ENCODE measurements at places on chromosomes 11 and 22.
A peak's percentile ranks its signal among the peaks of the same experiment; 100 is the strongest.

DNA sequence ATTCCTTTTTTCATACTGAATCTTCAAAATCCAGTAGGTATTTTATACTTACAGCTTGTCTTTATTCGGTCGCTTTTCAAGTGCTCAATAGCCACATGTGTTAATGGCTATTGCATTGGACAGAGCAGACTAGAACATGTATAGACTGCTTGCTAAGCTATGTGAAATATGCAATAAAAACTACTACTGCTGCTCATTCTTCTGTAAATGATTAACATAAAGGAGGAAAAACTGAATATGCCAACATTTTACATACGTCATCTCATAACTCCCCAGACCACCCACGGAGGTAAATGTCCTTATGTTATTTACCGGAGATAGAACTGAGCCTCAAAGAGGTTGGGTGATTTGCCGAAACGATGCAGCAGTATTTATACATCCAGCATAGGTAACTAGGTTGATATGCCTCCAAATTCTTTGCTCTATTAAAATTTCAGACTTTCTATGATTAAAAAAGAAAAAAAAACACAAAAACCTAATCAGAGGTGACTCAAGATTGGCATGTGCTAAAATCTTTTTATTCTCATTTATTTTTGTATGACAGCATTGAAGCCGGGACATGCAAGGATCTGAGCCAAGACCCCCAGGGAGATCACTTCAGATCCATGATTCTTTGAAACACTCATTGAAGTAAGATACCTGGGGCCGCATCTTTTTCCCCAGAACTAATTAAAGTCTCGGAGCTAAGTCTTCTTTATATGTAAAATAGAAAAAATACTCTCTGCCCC is 78.5 kb upstream of the OR5AK2 start:
- DNase-seq = no peak

GRCh38 chr11:65506772-65507505 is 8.1 kb downstream of the MALAT1 start:
- peak; percentile 89 for DNase-seq

GRCh38 chr22:22049684-22050083 is 67.1 kb upstream of the TOP3B start:
- no peak for DNase-seq

DNA sequence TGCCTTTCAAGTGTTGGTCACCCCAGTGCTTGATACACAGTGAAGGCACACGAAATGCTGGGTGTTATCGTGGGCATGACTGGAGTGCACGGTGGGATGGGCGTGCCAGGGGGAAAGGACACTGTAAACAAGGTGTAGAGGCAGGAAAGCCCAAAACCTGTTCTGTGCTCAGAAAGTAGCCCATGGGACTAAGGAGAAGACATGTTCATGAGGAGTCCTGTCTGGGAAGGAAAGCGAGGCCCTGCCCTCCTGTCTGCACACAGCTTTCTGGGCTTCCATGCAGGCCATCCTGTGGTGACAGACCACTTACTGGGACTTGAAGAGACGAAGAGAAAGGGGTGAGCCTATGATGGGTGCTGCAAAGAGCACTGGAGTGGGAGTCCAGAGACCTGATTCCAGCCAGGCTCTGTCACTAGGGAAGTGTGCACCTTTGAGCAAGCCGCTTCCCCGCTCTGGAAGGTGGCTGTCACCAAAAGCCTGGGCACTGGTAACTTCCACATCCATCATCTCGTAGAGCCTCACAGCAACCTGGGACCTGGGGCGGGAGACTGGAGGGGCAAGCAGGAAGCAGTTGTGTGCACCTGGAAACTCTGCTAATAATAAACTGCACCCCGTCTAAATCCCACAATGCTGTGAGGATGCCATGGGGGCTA is 846 bp upstream of the POU2F3 start:
- DNase-seq = no peak

GRCh38 chr11:14454861-14455632 is 44.6 kb downstream of the COPB1 start:
- peak; percentile 11 for DNase-seq

DNA sequence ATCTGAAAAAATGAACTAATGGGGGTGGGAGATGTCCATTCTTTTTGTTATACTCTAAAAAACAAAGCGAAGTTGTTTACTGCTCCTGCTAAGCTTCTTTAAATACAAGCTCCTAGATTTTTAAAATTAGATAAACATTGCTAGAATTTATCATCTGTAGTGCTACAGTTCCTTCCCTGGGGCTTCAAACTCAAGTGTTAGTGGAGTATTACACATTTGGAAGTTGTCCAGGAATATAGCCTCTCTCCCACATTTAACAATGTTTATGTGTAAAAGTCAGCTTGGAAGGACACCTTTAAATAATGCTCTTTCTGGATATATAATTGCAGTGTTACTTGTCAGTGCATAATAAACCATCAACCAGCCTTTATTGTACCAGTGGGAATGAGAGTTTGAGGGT is 155.5 kb downstream of the SPON1 start:
- DNase-seq = no peak

DNA sequence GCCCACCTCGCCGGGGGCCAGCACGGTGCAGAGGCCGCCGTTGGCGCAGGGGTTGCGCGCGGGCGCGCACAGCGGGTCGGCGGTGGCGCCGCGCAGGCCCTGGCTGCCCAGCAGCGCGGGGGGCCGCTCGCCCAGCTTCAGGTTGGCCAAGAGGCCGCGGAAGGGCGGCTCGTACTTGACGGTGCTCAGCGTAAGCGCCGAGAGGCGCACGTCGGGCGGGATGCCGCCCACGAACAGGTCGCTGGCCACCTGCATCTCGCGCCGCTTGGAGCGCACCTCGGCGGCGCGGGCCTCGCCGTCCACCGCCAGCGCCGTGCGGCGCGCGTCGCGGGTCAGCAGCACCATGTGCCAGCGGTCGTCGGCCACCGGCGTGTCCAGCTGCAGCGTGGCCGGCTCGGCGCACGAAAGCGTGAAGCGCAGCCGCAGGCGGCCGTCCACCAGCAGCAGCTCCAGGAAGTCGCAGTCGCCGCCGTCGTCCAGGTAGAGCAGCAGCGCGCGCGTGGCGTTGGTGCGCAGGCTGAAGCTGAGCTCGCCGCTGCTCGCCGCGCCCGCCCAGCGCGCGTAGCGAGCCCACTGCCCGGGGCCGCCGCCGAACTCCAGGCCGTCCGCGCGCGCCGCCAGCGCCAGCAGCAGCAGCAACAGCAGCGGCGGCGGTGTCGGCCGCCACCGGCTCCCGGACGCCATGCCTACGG is 9.8 kb downstream of the NRXN2 start:
- no peak for DNase-seq

DNA sequence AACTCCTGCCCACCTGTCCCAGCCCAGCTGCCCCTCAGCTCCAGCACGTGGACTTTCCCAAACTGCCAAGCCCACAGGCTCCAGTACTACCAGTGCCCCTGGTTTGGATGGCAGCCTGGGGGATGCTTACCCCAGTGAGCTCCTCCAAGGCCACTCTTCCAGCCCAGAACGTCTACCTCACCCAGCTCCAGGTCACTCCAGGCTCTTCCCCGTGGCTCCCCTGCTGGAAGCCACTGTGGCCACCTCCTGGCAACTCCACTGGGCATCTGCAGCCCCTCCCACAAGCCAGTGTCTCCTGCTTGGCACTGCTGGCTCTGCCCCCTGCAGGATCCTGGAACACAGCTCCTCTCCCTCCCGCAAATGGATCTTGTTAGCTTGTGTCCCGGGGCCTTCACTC is 29.3 kb downstream of the LMO1 start:
- DNase-seq = no peak

GRCh38 chr11:16454289-16454863 is 98.0 kb upstream of the SOX6 start:
- no peak for DNase-seq

GRCh38 chr11:118663381-118663780 is 16.1 kb downstream of the TREH start:
- no peak for DNase-seq

GRCh38 chr22:36741204-36741793 is 34.6 kb downstream of the IFT27 start:
- no peak for DNase-seq

DNA sequence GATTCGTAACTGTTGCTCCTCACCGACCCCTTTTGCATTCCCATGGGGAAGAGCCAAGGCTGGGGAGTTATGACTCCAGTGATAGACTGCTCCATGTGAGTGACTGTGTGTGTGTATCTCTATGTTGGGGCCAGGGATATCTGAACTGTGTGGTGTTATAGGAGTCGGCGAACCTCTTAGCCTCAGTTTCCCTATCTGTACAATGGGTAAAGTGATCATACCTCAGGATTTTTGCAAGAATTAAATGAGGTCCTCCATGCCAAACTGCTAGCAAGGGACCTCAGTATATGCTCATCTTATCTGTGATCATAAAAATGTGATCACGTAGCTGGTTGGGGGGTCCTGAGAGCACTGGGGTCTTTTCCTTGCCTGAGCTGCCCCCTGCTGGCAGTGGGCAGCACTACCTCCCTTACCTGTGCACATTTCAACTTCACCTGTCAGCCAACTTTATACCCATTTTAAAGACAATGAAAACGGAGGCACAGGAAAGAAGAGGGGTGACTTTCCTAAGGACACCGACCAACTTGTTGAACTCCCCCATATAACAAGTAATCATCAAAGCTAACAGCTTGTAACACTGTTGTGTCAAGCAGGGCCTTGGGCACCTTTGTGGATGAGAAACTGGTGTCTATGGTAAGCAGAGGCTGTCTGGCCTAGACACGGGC is 1.4 kb upstream of the DPP3 start:
- no peak for DNase-seq

DNA sequence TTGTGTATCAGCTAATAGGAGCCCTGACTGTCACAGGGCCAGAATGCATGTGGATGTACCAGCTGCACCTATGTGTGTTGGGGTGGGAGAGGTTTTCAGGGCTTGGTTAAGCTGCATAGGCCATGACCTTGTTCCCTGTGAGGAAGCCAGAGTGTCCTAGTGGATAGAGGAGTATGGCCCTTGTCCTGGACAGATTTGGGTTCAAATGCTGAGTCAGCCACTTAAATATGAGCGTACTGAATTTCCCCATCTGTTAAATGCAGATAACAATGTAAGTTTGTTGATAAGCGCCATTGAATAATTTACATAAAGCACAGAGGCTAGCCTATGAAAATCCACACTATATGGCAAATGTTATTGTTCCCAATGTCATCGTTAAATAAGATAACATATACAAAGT is 74.4 kb downstream of the PANX1 start:
- no peak for DNase-seq

- DNase-seq = no peak
Observed at GRCh38 chr11:75320046-75320618, 31.3 kb downstream of the ARRB1 start.

DNA sequence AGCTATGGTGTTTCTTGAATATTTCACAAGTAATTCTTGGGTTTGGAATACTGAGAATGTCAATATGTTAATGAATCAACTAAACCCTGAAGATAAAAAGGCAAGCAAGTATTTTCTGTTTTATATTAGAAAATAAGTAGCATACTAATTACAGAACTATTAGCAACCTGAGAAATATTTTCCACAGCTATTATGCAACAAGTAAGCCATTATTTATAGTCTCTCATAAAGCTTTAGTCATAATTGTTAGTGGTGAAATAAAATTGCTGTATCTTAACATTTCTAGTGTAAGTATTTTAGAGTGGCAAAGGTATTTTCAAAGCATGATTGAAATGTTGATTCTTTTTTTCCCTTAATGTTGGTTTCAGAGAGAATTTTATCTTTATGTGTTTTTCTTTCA is 53.3 kb downstream of the FAR1 start:
- no peak for DNase-seq

GRCh38 chr11:33709466-33709865 is 8.8 kb upstream of the C11orf91 start:
- DNase-seq = no peak

Data from HS-27A (cell line).